ENCODE measurements at places on chromosomes 2 and 18.

GRCh38 chr2:176589287-176589686 is 320.0 kb downstream of the MTX2 start:
- no peak for DNase-seq

DNA sequence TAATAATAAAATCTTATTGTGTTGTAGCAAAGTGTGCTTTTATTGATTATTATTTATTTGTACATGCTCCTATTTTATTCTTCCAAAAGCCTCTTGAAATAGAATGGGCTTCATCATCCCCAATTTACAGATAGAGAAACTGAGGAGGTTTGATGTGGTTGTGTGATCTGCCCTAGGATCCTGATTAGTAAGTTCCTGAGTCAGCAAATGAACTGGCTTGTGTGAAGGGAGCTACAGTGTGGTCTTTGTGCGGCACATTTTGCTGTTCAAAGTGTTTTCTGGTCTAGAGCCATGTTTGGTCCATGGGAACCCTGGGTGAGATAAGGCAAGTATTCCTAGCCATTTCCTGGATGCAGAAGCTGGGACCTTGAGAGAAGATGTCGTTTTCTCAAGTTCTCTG is 326.9 kb downstream of the MEIS1 start:
- no peak for DNase-seq

DNA sequence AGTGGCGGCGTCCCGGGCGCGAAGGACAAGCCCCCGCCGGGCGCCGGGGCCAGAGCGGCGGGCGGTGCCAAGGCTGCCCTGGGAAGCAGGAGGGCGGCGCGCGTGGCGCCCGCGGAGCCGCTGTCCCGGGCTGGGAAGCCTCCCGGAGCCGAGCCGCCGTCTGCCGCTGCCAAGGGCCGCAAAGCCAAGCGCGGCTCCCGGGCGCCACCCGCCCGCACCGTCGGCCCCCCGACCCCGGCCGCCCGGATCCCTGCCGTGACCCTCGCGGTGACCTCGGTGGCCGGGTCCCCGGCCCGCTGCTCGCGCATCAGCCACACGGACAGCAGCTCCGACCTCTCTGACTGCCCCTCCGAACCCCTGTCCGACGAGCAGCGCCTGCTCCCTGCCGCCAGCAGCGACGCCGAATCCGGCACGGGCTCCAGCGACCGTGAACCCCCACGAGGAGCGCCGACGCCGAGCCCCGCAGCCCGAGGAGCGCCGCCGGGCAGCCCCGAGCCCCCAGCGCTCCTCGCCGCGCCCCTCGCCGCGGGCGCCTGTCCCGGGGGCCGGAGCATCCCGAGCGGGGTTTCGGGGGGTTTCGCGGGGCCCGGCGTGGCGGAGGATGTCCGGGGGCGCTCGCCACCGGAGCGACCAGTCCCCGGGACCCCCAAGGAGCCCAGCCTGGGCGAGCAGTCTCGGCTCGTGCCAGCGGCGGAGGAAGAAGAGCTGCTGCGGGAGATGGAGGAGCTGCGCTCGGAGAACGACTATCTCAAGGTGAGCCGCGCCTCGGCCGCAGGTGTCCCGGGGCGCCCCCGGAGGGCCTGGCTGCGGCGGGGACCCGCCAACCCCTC is 820 bp downstream of the MTCL1 start:
- DNase-seq, result peak; percentile 12

- no peak for DNase-seq
These were observed 84.4 kb upstream of the DYNAP start for GRCh38 chr18:54506516-54507261.

- no peak for DNase-seq
These were observed 14.5 kb upstream of the ZNF385B start for GRCh38 chr2:179875864-179876263.

GRCh38 chr2:3180082-3180908 is 197.3 kb downstream of the EIPR1 start:
- DNase-seq, result no peak

GRCh38 chr2:9795071-9795470 is 48.2 kb upstream of the TAF1B start:
- DNase-seq, result no peak

DNA sequence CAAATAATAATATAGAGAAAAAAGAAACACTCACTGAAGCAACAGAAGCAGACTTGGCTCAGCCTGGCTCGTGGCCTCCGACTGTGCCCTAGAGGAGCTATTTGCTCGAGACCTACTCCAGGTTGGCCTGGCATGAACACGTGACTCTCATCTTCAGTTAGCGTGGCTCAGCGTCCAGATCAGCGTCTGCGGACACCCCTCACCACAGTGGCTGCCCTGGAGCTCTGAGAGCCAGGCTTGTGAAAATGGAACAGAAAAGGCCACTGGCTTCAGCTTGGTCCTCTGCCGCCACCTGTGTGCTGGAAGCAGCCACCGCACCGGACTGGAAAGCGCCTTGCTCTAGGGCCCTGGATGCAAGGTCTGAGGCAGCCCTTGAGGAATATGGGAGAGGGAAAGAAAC is 1184.0 kb upstream of the GYPC start:
- DNase-seq, result no peak

GRCh38 chr18:69032009-69032408 is 234.1 kb downstream of the CCDC102B start:
- DNase-seq, result no peak

GRCh38 chr2:190891372-190891771 is 10.8 kb downstream of the GLS start:
- DNase-seq, result no peak

DNA sequence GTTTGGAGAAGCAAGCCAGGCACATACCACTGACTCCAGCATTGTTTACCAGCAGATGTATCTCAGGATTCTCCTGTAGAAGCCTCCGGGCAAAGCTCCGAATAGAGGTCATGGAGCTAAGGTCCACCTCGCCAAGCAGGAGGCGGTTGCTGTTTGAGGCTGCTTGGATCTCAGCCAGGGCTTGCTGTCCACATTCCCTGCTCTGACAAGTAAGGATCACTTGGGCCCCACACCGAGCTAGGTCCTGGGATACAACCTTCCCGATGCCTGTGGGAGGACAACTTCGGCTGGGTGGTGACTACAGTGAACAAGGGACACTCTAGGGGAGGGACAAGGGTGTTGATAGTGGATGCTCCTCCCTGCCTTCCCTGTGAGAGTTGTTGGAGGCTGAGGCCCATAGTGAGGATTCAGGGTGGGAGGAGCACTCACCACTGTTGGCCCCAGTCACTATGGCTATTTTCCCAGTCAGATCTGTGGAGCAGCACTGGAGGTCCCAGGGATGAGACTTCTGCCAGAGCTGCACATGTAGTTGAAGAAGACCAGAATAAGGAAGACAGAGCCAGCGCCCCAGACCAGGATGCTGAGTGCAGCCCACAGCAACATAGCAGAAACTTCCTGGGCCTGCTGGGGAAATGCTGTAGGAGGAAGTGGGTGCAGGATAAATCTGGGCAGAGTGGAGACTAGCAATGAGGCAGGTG is 8.3 kb downstream of the C2orf81 start:
- no peak for DNase-seq

DNA sequence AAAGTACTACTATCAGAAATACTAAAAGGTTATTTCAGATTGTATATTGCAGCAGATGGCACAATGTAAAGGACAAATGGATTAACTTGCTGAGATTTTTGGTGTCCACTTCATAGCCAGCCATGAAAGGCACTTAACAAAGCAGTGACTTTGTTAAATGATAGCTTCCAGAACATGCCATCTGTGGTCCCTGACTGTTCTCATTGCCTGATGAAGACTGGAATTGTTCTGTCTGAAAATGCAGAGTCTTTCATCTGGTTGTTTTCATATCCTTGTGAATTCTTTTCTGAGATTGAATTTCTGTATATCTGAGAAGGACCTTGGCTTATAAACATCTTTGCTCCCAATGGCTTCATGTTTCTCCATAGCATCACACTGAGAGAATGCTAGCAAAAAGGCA is 44.4 kb upstream of the LRRTM1 start:
- no peak for DNase-seq

DNA sequence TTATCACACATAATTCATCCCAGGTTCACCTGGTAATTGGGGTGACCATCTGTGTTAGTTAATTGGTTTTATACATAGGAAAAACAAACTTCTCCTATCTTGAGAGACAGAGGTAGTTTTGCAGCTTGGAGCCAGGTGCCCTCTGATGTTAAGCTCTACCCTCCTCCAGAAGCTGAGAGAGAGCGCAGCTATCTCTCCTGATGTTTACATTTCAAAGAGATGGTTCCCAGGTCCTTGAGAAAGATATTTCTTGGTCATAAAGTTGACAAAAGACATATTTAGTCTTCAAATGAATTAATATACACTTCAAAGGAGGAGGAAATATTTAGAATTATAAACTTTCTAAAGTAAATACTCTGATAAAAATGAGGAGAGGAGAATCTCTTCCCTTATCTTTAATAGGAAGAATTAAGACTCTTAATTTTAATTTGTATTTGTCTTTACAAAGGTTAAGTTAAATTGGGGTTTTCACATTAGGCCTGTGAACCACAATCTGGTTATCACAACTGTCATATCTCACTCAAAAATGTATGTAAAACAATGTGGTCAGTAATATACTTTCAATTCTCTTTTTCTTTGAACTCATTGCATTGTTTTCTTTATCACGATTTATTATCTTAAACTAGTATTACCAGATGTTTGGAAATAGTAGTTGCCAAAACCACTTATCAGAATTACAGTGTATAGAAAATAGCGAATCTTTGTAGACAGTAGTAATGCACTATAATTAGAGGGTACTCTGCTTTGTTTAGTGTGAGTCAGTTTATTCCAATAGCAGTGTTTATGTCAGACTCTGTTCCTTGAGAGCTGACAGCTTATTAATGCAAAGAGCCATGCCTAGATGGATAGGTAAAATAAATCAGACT is 26.8 kb downstream of the SERPINB4 start:
- no peak for DNase-seq

DNA sequence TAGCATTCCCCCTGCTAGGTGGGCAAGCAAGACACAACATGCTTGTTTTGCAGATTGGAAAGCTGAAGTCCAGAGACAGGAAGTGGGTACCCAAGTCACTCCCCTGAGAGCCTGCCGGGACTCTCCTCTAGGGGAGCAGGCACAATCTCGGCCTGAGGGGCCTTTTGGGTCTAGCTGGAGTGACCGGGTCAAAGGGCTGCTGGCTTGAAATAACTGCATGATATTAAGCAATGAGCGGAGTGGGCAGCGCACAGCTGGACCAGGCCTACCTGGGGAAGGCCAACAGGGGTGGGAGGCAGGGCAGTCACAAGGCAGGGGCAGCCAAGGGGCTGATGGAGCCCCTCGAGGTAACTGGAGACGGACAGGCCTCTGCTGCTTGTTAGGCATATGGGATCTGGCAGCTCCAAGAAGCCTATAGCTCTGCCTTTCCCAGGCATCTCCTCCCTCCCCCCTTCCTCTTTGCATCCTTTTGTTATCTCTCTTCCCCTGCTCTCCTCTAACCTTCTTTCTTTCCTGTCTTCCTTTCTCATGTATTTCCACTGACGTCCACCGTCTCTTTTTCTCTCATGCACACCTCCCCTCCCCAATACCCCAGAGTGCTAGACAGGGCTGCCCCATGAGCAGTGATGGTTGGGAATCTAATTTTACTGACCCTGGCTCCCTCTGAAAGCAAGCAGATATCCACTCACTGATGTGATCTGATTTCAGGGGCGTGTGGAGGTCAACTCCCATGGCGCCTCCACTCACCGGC is 237.5 kb downstream of the LOXHD1 start:
- no peak for DNase-seq

GRCh38 chr2:60976875-60977561 is 40.5 kb upstream of the PEX13 start:
- DNase-seq, result no peak

DNA sequence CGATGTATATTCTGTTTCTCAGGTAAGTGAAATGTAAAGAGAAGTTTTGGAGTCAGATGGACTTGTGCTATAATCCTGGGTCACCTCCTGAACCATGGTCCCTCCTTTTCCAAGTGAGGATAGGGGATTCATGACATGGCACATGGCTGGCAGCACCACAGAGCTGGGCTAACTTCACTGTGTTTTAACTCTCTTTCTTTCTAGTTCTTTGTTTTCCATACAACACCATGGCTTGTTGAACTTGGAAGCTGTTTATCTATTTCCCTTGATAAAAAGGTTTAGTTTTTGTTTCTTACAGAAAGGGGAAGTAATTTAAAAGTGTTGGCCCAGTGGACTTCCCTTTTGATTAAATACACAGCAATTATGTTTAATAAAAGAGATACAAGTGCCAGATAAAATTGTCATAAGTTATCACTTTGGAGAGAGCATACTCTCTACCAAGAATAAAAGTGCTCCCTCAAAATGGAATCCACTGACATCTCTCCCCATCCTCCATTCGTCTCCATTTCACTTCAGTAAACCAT is 90.4 kb downstream of the PLCL1 start:
- no peak for DNase-seq

- no peak for DNase-seq
These were observed 181.1 kb upstream of the ARL4C start for GRCh38 chr2:234677758-234678538.

DNA sequence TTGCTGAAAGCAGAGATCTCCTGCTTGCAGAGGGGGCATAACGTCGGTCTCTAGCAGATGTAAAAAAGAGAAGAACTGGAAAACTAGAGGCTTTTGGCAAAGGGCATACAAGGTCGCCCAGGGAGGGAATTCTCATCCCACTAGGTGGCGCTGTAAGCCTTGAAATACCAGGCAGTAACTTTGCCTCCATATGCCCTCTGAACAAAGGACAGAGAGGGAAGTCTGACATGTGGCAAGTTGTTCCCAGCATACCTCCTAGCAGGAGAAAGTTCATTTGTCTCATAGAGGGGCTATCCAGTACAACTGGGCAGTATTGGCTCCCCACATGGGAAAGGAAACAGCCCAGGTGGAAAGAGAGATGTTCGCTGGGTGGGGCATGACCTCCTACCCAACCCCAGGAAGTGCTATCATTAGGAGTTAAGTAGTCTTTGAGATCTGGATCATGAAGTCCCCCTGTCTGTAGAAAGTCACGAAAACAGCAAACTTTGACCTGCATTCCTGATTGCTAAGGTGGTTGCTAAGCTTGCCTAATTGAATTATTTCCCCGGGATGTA is 39.9 kb downstream of the STK17B start:
- peak; percentile 73 for DNase-seq

DNA sequence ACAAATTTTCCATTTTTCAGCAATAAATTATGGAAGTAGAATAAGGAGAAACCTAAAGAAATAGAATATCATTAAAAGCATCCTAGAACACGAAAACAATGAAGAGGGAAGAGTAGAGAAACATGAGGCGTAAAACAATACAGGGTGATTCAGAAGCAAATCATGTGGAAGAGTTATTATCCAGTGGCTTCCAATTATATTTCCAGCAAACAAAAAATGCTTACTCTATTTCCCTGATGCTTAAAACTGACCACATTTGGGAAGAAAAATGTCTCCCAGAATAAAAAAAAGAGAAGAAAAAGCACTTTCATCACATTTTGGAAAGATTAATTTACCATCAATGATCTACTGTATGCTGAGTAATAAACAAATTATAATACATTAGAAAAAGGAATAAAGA is 192.6 kb downstream of the CD226 start:
- no peak for DNase-seq

- DNase-seq, result no peak
These were observed 732.2 kb downstream of the DPP10 start for GRCh38 chr2:115174651-115175050.
